ENCODE measurements at places on chromosomes 7 and 10. TPM values are rescaled to one million over a fixed set of nuclear protein-coding genes. Genes with fewer than 3 reads are reported as not detected.

Gene ANXA11
- 237 TPM for total RNA-seq

Gene TMEM270
- total RNA-seq = not detected

DNA sequence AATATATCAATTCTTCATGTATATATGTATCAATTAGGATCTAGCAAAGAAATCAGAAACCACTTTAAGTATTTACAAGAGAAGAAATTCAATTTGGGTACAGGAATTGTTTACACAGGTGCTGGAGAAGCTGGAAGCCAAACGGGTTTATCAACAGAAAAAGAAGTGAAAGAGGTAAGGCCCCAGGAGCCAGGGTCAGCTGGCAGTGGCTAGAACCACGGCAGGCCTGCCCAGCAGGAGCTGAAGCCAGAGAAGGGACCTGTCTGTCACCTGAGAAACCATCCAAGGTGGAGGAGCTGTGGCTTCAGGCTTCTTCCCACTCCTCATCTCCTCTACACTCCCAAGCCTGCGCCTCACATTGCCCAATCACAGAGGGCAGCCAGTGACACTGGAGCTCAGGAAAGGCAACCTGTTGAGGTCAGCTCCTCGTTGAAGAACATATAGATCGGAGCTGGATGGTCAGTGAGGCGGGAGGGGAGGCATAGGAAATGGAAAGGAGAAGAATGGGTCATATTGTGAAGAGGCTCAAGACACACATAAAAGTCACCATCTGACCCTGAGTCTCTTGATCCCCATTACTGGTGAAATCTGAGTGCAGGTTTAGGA is 182.6 kb downstream of the REEP3 start:
- no peak for DNase-seq
- H3K27ac ChIP-seq = no peak overlapping the region
- H3K4me3 ChIP-seq = no peak overlapping the region
- H3K4me1 ChIP-seq = peaks cover 21% of the 10 kb centered on the region

- no peak overlapping the region for H3K4me3 ChIP-seq
- no peaks in the 10 kb centered on the region for H3K27me3 ChIP-seq
- DNase-seq = no peak
- H3K27ac ChIP-seq = no peak overlapping the region
- peaks cover 6% of the 10 kb centered on the region for H3K4me1 ChIP-seq
Observed at GRCh38 chr10:60258429-60258797, 131.3 kb downstream of the ANK3 start.

DNA sequence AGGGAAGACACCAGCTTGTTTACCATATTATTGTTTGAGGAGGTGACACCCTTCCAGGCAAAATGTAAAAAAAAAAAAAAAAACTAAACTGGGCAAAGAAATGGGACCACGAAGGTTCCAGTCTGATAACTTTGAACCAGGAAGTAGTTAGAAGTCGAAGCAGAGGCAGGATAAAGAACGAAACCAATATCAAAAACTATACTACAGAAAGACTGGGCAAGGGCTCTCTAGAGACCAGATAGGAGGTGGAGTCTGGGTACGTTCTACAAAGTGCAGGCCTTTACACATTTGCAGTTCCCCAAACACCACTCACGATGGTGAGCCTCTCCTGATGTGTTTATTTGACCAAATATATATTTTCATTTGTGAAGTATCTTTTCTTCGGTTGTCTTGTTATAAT is 125.7 kb upstream of the CDK1 start:
- no peaks in the 10 kb centered on the region for H3K27me3 ChIP-seq
- no peak for DNase-seq
- no peak overlapping the region for H3K27ac ChIP-seq
- H3K4me3 ChIP-seq = no peak overlapping the region
- H3K36me3 ChIP-seq = no peaks in the 10 kb centered on the region
- H3K4me1 ChIP-seq = peaks cover 30% of the 10 kb centered on the region

Gene LEP
- total RNA-seq = not detected

DNA sequence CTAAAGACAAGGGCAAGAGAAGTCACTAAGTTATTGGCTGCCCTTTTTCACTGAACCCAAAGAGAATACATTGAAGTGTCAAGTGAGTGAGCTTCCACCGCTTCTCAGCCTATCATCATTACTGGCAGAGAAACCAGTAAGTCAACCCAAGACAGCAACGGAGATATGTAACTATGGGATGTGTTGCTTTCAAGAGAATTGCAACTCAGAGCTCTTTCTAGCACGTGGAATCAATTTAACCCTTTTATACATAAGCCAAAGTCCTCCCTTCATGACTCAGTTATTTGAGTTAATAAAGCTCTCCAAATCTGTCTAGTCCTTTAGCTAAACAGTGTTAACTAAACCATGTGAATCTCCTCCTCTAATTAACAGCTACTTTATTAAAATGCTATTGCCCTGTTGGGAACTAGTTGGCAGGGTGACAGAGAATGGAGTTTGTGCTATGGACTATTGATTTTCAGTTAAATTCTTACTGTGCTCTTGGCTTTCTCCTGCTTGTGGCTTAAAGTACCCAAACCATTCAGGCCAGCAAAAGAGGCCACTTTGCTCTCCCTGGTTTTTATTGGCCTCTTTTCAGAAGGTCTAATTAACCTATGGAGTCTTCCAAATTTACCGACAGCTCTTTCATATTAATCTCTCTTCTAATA is 287.7 kb downstream of the NRG3 start:
- no peak overlapping the region for H3K4me3 ChIP-seq
- no peaks in the 10 kb centered on the region for H3K4me1 ChIP-seq
- H3K27me3 ChIP-seq = no peaks in the 10 kb centered on the region
- no peak overlapping the region for H3K27ac ChIP-seq

Gene IDI2
- total RNA-seq = not detected

DNA sequence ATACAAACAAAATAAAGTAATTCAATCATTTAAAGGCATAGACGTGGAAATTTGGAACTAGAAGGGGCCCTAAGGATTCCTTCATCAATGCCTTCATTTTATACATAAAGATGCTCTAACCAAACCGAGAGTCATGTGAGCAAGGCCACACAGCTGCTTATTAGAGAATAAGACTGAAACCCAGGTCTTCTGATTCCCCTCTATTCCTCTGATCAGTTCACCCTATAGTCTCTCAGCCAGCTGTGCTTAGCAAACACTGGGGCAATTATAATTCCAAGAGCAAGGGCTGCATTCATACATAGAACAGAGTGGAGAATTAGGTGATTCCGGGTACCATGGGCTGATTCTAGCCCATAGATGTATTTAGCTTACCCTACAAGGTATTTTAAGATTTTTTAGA is 9.7 kb upstream of the XPNPEP1 start:
- no peak for DNase-seq
- no peak overlapping the region for H3K4me3 ChIP-seq
- peaks cover 50% of the 10 kb centered on the region for H3K4me1 ChIP-seq
- H3K27me3 ChIP-seq = no peaks in the 10 kb centered on the region
- H3K27ac ChIP-seq = no peak overlapping the region

Gene NFE2L3
- 27.3 TPM for total RNA-seq

GRCh38 chr10:22278441-22278782 is 37.8 kb upstream of the COMMD3 start:
- H3K27ac ChIP-seq = no peak overlapping the region
- H3K27me3 ChIP-seq = peaks cover 13% of the 10 kb centered on the region
- H3K36me3 ChIP-seq = no peaks in the 10 kb centered on the region

DNA sequence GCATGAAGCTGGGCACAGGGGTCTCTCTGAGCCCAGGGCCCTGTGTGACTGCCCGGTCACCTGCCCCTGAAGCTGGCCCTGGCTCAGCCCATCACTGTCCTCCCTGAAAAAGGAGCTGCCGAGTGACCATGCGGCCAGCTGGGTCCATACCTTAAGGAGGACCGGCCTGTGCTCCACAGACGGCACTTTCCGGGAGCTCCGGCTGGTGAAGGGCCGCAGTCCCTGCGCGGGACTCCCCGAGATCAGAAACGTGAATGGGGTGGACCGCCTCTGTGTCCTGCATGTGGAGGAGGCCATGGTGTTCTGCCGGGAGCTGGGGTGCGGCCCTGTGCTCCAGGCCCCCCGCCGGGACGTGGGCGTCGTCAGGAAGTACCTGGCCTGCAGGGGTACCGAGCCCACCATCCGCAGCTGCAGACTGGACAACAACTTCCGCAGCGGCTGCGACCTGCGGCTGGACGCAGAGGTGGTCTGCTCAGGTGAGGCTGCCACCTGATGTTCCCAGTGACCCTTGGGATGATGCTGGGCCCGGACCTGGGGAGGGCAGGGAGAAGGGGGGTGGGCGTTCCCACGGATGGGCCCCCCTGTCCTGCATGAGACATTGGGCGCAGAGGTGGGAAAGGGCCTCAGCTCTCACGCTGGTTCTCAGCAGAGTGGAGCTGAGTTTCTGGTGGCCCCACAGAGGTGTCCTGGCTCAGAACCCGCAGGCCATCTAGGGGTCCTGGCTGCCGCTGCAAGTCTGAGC is 3.5 kb downstream of the SCART1 start:
- no peaks in the 10 kb centered on the region for H3K36me3 ChIP-seq
- no peak overlapping the region for H3K27ac ChIP-seq
- no peaks in the 10 kb centered on the region for H3K27me3 ChIP-seq
- H3K4me3 ChIP-seq = no peak overlapping the region
- no peak for DNase-seq
- H3K4me1 ChIP-seq = no peaks in the 10 kb centered on the region

Gene ETV1
- 0.31 TPM for total RNA-seq

Gene BICC1
- total RNA-seq = not detected

Gene GRM3
- not detected for total RNA-seq

DNA sequence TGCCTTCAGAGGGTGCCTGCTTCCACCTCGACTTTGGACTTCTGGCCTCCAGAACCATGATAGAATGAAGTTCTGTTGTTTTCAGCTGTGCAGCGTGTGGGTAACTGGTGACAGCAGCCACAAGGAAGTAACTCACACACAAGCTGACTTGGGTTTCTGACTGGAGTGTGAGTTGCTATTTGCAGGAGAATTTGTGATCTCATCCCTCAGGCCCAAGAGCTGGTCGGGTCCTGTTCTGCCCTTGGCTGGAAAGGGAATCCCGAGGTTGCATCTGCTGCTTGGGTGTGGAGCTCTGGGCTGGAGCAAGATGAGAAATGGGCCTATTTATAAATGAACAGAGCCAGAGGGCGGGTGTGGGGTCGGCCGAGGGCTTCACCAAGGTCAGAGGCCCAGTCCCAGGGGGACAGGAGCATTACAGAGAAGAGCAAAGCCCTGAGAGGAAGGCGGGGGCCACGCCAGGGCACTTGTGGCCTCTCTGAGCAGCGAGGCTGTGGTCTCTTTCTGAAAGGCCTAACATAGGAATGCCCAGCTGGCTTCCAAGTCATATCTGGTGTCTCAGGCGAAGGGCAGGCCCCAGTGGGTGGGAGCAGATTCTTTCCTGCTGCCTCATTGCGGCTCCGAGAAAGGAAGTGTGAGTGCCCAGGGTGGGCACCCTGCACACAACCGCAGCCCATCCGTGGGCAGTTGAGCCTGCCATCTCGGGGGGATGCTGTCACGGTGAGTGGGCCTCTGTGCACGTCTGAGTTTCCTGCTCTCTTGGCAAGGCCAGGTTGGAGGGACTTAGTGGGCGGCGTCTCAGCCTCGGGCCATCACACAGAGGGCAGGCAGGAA is 26.5 kb upstream of the C10orf71 start:
- H3K36me3 ChIP-seq = peaks cover under 1% of the 10 kb centered on the region
- peaks cover 3% of the 10 kb centered on the region for H3K4me1 ChIP-seq
- H3K27me3 ChIP-seq = peaks cover 2% of the 10 kb centered on the region
- DNase-seq = no peak
- no peak overlapping the region for H3K4me3 ChIP-seq

DNA sequence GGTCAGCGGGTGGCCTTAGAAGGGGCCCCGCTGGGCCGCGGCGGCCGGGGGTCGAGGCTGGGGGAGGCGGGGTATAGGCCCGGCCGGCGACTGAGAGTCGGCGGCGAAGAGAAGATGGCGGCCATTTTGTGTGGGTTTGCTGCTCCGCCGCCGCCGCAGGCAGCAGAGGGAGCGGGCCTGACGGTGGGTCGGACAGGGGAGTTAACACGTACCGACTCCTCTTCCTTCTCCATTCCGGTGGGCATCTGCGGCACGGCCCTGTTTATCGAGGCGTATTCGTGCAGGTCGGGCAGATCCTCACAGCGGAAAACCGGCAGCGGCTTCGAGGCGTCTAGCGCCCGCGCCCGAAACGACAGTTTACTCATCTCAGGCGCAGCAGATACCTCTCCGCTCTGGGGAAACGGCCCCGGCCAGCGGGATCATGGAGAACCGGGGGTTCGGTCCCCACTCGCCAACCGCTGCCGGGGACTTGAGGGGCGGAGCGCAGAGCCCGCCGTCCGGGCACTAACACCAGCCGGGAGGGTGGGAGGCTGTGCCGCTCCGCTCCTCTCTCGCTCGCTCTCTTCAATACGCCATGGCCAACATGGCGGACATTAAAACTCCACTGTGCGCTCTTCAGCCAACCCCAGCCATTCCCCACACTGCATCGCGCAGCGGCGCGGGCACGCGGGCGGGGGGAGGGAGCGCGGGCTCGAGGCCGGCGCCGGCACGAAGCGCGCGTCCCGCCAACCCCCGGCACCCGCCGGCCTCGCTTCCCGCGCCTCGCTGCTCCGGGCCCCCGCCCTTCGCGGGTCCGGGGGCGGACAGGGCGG is at the start of gene EPC1:
Gene EPC1, minus strand, starts transcription at position 608 of the 812 bp plus-strand sequence. Its CDS starts 243 bp downstream, at position 365.
- peak within 1 kb of the TSS; percentile 99 for H3K27ac ChIP-seq
- peak within 1 kb of the TSS; percentile 94 for H3K4me3 ChIP-seq
- H3K36me3 ChIP-seq = peaks cover 29% of the 10 kb centered on the region
- no peaks in the 10 kb centered on the region for H3K27me3 ChIP-seq
- H3K4me1 ChIP-seq = peaks cover 58% of the 10 kb centered on the region

Gene IGFBP1
- total RNA-seq = not detected

DNA sequence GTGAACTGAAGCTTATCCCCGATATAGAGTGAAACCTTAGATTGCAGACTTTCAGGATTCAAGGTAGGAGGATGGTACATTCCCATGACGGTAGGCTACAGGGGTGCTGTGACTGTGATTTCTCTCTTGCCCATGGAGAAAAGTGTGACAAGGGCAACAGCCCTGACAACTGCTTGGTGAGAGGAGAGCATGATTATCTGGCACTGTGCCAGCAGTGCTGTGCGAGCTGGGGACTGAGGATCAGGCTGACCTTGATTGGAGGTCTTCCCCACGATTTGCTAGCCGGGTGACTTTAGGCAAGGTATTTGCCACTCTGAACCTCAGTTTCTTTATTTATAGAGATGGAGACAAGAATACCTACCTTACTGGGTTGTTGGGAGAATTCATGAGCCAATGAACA is 229.5 kb downstream of the PTEN start:
- H3K36me3 ChIP-seq = no peaks in the 10 kb centered on the region
- H3K4me3 ChIP-seq = no peak overlapping the region
- peaks cover 36% of the 10 kb centered on the region for H3K4me1 ChIP-seq

- DNase-seq = no peak
- no peak overlapping the region for H3K27ac ChIP-seq
- H3K27me3 ChIP-seq = no peaks in the 10 kb centered on the region
- no peak overlapping the region for H3K4me3 ChIP-seq
- no peaks in the 10 kb centered on the region for H3K36me3 ChIP-seq
- H3K4me1 ChIP-seq = peaks cover 7% of the 10 kb centered on the region
Observed at GRCh38 chr7:85162721-85163120, 24.1 kb downstream of the SEMA3D start.

DNA sequence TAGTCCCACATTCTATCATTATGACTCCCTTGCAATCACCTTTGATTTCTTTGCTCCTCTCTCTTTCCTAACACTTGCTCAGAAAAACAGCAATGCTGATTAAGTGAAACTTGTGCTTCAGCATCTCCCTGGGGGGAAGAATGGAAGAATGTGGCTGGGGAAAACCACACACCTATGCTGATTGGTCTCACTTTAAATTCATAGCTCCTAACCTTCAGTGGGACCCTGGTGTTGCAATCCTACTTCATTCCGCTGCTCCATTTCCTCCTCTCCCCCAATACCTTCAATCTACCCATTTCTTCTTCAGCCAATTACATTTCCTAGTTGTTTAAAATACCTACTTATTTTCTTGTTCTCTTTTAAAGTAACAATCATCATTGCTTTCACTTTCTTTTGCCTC is 1166.7 kb upstream of the C7orf33 start:
- DNase-seq = no peak
- H3K4me1 ChIP-seq = no peaks in the 10 kb centered on the region
